ENCODE measurements at places on chromosomes 11 and 22. TPM values are rescaled to one million over a fixed set of nuclear protein-coding genes. Genes with fewer than 3 reads are reported as not detected.

The NTM gene
- 24.4 TPM for polyA plus RNA-seq

The EIF4ENIF1 gene
- polyA plus RNA-seq = 20.4 TPM

The CHRNA10 gene
- 0.49 TPM for polyA plus RNA-seq

The CDC42EP1 gene
- 36.3 TPM for polyA plus RNA-seq

The ZDHHC5 gene
- 76.7 TPM for polyA plus RNA-seq

The FGF19 gene
- not detected for polyA plus RNA-seq

The MUC15 gene
- not detected for polyA plus RNA-seq

The PRRG4 gene
- polyA plus RNA-seq = not detected

The WNT7B gene
- polyA plus RNA-seq = not detected

The VPS51 gene
- polyA plus RNA-seq = 61.8 TPM

The LGALS12 gene
- not detected for polyA plus RNA-seq

DNA sequence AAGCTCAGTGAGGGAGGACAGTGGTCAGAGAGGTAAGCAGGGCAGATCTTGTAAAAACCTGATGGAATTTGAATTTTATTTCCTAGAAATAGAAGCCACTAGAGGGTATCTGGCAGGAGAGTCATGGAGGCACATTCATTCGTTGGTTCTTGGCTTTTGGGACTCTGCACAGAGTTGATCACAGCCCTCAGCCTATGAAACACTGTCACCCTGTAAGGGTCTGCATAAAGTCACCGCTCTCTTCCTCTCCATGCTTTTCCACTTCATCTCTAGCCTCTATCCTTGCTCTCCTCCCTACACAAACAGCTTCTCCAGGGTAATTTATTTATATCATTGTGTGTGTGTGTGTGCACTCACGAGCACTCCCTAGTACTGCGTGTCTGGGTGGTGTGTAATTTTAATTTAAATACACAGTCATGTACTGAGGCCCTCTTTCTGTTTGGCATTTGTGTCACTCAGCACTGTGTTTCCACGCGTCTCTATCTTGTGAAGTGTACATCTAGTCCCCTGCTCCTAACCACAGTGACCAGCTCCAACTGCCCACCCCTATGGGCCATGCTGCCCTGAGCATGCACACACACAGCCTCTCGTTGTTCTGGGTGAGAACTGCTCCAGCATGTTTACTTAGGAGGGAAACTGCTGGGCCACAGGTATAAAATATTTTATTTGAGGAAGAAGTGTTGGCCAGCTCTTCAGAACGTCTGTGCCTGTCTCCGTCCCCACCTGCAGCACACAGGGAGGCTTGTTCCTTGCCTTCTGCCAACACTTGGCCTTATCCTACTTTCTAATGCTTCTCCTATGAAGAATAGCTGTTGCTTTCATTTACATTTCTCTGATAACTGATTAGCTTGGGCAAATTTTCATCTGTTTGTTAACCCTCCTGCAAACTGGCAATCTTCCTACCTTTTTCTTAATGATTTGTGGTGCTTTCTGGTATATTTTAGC lies 4.5 kb downstream of the KCNQ1OT1 start:
- DNase-seq = no peak

DNA sequence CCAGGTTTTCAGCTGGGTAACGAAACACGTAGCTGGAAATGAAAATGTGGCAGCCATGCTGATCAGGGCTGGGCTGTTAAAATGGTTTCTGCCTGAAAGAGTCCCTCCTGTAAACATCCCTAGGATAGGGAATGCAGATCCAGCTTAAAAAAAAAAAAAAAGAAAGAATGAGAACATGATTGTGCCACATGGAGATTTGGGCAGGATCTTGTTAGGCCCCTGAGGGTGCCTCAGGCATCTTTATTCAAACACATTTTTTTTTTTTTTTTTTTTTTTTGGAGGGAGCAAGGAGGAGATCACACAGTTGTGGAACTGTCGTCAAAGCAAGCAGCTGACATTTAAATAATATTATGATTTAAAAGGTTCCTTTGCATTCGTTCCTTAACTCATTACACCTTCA lies 900.3 kb downstream of the OPCML start:
- peak; percentile 28 for DNase-seq

DNA sequence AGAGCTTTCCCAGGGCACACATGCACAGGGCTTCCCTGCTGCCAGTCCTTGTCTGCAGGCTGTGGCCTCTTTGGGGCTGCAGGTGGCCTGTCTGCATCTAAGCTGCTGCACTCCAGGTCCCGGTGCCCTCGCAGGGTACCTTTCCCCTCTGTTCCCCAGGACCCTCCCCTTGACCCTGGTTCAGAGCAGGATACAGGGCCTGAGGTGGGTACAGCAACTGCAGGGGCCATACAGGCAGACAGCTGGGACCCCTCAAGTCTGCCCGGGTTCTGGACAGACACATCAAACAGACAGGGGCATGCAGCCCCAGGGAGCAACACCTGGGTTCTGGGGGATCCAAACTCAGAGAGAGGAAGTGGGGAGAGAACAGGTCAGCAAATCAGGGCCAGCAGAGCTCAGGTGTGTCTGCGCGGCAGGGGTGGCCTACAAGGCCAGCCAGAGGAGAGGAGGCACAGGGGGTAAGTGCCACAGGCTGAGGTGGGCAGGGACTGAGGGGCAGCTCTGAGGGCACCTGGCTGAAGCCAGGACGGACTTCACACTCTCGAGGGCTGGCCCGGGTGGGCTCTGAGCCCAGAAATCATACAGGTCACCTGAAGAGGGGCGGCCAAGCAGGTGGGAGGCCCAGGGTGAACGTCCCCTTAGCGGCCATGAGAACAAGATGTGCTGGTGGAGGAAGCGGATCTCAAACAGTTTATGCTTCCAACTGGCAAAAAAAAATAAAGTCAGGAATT lies 29.9 kb upstream of the COMT start:
- DNase-seq = no peak

- DNase-seq = peak; percentile 83
These were observed 121.5 kb downstream of the CD44 start for GRCh38 chr11:35260342-35260985.

GRCh38 chr11:63375434-63375833 lies 5.8 kb downstream of the SLC22A9 start:
- DNase-seq = no peak

DNA sequence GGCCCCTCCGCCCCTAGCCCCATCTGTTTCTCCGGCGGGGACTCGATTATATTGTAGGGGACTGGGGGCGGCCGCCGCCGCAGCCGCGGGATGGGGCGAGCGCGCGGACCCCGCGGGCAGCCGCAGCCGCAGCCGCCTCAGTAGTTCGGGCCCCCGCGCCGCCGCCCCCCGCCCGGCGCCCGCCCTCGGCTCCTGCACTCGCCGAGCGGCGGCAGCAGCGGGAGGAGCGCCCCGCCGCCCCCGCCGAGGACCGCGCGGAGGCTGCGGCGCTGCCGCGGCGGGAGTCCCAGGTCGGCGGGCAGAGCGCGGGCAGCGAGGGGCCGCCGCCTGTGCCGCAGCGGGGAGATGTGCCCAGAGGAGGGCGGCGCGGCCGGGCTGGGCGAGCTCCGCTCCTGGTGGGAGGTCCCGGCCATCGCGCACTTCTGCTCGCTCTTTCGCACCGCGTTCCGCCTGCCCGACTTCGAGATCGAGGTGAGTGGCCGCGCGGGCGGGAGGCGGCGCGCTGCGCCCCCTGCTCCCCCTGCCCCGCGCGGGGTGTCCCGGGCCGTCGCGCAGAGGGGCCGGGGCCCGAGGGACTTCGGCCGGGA lies at the start of gene CECR2:
Gene CECR2, plus strand, starts transcription at position 22 of the 587 bp plus-strand sequence. Its CDS starts 324 bp downstream, at position 346.
- no peak for DNase-seq

- DNase-seq = no peak
These were observed 78.5 kb upstream of the VPREB1 start for GRCh38 chr22:22165936-22166710.

GRCh38 chr11:123196060-123196714 lies 1.1 kb upstream of the CLMP start:
- no peak for DNase-seq

DNA sequence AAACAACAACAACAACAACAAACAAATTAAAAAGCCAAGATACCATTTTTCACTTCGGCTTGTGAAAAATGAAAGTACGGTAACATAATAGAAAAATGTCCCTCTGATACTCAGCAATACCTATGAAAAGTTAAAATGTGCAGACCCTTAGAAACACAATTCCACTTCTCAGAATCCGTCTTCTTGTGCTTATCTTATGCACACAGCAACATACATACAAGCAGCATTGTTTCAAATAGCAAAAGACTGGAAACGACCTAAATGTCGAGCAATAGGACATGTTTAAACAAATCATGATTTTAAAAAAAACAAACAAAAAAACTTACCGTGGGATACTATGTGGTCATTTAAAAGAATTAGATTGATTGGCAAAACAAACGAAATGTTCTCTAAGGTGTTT lies 26.5 kb downstream of the RBFOX2 start:
- no peak for DNase-seq

- DNase-seq = peak; percentile 14
These were observed 18.6 kb upstream of the SCN2B start for GRCh38 chr11:118194835-118195627.

DNA sequence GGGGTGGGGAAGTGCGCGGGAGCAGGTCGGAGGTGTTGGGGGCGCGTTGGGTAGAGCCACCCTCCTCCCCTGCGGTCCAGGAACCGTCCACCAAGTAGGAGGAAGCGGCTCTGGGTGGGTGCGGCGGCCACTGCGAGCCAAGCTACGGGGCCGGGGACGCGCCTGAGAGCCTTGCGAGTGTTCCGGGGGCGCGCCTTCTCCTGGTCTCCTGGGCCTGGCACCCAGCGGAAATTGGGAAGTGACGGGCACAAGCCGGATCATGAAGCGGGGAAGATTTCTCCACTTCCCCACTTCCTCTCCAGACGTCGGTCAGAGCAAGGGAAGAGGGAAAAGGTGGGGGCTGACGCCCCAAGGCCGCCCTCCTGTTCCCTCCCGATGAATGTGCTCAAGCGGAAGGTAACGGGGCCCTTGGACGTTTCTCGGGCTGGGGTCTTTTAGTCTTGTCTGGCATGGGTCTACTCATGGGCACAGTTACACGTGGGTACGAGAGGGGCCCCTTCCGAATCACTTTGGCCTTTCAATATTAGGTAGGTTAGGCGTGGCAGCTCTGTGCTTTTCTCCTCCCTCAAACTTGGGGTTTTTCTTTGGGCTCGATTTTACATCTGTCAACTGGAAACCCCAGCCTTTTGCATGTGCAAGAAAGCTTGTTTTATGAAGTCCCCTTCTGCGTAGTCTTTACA lies 865 bp downstream of the RBM14 start:
- DNase-seq = no peak

DNA sequence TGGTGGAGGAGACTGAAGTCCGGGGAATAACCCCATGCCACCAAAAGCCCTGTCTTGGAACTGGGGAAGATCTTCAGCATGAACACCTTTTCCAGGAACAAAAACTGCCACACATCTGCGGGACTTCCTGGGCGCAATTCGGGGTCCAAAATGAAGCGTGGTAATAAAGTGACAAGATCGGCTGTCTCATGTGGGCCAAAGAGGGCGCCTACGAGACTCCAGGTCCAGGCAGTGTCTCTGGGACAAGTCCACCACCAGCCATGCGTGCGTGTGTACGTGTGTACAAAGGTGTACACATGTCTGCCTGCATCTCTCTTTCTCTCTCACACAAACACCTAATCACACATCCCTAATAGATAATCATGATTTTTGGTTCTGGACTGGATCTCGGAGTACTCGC lies 8.9 kb upstream of the MYBPC3 start:
- no peak for DNase-seq

- peak; percentile 95 for DNase-seq
These were observed 9.9 kb upstream of the EIF4G2 start for GRCh38 chr11:10818594-10818993.

GRCh38 chr11:86067009-86067850 lies 1.7 kb downstream of the PICALM start:
- no peak for DNase-seq

GRCh38 chr22:38700270-38700788 lies 414 bp downstream of the JOSD1 start:
- DNase-seq = no peak

- no peak for DNase-seq
These were observed 529.6 kb downstream of the NTM start for GRCh38 chr11:131899950-131900580.

DNA sequence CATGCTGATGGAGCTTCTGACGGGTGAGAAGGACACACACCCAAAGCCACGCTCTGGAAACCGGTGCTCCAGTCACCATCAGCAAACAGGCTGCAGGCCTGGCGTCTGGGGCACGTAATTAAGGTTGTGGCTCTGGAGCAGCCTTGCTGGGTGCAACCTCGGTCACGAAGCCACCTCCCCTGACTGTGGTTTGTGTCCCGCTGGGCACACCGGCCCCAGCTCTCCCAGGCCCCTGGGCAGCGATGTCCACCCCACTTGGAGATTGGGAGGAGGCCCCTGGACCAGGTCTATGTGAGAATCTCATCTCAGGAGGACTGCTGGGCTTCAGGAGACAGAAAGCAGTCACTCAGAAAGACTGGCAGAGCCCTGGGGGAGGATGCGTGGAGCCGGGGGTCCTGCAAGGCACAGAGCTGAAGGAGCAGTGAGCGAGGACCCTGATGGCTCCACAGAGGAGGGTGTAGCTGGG lies 631.6 kb downstream of the BRD1 start:
- DNase-seq = no peak

GRCh38 chr22:19679522-19680101 lies 34.7 kb upstream of the SEPTIN5 start:
- no peak for DNase-seq

- DNase-seq = no peak
These were observed at the start of gene BID for GRCh38 chr22:17774206-17774925. Gene BID (minus strand): TSS chr22:17774469. CDS start chr22:17750116, 24,353 bp downstream.

GRCh38 chr22:50221410-50222300 lies 20.8 kb downstream of the SELENOO start:
- no peak for DNase-seq

DNA sequence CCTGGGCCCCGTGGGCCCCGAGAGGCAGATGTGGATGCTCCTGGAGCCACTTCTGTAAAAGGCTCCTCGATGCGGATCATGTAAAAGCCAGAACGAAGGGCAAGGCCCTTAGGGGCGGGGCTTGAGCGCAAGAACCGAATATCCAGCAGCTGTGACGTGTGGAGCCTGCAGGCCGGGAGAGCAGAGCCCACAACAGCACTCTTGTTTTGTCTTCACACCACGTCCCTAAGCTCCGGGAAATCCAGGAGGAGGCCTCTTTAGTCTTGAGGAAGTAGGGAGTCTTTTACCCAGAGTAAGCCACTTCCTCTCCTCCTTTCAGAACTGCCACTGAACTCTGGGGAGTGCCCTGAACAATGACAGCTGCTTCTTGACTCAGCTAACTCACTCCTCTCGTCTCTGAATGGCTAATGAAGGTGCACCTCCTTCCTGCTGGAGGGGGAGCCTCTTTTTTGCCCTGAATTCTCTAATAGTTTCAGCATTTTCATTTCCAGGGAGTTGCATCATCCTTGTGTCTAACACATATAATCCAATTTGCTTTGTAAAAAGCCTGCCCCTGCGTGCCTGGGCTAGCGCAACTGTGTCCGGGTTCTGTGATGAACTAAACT lies 12.5 kb downstream of the L3MBTL2 start:
- DNase-seq = peak; percentile 62

GRCh38 chr22:38218661-38219622 lies 17.1 kb downstream of the MAFF start:
- peak; percentile 78 for DNase-seq

DNA sequence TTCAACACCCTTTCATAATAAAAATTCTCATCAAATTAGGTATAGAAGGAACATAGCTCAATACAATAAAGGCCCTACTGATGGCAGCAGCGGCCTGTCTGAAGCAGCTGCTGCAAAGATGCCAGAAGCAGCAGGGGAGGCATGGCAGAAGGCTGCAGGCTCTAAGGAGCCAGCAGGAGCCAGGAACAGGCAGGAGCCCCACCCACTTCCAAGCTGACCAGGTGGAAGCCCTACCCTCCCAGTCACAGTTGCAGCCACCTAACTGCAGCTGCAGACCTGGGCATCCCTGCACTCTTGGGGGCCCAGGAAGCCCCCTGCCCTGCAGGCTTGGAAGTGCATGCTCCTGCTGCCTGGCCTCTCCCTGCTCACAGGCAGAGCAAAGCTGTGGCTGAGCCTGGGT lies 18.2 kb upstream of the OR6A2 start:
- no peak for DNase-seq

Measured in BJ (cell line).